ENCODE measurements at places on chromosomes 1 and 21.
A peak's percentile ranks its signal among the peaks of the same experiment; 100 is the strongest.

DNA sequence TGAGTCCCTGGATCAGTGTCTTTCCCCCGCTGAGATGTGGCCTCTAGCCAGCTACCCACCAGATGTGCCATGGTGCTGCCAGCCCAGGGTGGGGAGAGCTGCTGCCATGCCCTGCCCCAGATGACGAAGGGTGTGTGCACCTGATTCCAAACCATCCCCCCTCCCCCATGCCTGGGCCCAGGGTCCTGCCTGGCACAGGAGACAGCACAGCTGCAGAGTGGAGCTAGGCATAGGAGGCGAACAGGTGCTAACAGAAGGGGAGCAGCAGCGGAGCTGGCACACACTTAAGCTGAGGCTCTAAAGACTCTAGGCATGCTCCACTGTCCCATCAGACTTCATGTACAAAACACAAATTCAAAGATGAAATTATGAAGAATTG, 9.0 kb upstream of the LDLRAP1 start:
- no peak for DNase-seq

DNA sequence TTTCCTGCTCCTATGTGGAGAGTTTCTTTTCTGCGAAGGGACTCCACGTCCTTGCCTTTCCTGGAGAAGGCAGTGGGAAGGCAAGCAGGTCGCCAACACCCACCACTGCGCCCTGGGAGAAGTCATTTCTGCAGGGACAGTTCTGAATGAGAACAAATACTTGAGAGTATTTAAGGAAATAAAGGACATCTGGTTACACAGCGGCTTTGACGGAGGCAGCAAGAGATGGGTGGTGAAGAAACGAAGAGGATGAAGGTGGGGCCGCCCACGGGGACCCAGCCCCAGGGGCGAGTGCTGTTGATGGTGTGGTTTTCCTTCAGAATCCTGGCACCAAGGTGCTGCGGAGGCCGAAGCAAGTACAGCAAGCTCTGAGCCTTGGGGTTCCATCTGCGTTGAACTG, 75.5 kb downstream of the PSMG1 start:
- DNase-seq: no peak

- DNase-seq: peak; percentile 24
These were observed 21.9 kb downstream of the DIRAS3 start for GRCh38 chr1:68028566-68028965.

GRCh38 chr1:56142301-56142700, 437.1 kb downstream of the PLPP3 start:
- no peak for DNase-seq

DNA sequence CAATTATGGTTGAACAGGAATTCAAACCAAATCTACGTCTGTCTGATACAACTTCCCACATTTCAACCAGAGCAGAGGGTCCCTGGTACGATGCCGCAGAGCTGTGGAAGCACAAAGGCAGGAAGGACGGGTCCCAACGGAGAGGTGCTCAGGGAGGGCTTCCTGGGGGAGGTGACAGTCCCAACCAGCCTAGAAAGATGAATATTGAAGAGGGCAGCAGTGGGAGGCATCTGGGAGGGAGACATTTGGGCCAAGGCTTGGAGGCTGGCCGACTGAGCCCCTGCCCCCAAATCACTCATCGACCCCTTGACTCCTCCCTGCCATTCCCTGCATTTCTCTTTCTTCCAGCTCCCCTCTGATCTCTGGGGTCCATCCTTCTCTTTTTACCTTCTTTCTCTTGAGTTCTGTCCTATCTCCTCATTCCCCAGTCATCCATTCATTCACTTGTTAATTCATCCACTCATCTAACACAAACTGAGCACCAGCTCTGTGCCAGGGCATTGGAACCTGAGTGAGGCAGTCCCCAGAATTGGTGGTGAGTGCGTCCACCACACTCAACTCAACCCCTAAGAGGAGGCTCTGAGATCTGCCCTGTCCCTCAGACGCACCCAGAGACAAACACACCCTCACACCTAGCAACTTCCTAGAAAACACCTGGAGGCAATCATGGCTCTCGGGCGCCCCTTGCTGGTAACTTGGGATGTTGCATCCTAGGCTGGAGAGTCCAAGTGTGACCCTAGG, 13.2 kb upstream of the CELA3B start:
- peak; percentile 58 for DNase-seq

DNA sequence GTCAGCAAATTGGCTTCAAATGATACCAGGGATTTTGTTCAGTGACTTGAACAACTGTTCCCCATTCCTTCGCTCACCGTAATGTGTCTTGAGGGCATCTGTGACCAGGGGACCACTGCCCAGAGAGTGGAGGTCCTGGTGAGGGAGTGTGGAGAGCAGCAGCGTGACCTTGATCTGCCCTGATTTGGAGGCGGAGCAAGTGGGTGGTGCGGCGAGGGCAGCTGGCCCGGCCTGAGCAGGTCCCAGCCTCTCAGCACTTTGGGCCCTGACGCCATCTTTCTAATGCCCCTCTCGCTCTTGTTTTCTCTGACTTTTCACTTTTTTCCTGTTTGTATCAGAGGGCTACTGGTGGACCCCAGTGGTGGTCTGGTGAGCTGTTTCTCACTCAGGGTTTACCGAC, 31.1 kb downstream of the DIP2A start:
- no peak for DNase-seq

DNA sequence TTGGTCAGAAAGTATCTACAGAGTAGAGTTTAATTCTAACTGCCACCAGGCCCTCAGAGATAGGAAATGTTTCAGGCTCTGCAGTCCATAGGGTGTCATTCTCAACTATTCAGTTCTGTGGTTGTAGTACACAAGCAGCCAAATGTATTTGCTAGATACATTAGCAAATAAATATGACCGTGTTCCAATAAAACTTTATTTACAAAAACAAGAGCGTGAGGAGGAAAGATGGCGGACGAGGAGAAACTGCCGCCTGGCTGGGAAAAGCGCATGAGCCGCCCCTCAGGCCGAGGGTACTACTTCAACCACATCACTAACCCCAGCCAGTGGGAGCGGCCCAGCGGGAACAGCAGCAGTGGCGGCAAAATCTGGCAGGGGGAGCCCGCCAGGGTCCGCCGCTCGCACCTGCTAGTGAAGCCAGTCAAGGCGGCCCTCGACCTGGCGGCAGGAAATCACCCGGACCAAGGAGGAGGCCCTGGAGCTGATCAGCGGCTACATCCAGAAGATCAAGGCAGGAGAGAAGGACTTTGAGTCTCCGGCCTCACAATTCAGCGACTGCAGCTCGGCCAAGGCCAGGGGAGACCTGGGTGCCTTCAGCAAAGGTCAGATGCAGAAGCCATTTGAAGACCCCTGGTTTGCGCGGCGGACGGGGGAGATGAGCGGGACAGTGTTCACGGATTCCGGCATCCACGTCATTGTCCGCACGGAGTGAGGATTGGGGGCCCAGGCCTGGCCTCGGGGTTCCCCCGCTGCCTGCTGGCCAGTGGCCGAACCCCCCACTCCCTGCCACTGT, 286.1 kb downstream of the LRRC40 start:
- no peak for DNase-seq

- peak; percentile 95 for DNase-seq
These were observed 152.2 kb downstream of the CLEC20A start for GRCh38 chr1:178344513-178345091.

GRCh38 chr1:67804710-67805109, 28.6 kb downstream of the GNG12 start:
- DNase-seq: no peak

DNA sequence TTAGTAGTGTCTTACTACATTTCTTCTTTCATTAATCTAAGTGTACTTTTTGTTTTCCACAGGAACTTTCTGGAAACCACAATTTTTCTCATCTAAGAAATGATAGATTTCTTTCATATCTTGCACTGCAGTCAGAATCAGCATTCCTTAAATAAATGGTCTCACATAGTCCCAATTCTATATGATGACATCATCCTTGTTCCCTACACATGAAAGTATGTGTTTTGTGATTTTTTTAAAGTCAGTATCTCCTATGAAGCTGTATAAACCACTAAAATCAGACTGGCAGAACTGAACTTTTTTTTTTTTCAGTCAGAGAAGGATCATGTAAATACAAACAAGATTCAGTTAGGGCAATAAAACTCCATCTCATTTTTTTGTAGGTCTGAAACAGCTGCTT, 742.6 kb upstream of the CXADR start:
- DNase-seq: peak; percentile 20

GRCh38 chr1:193435781-193436180, 249.4 kb upstream of the B3GALT2 start:
- DNase-seq: peak; percentile 39

- DNase-seq: no peak
These were observed 263.8 kb downstream of the KAZN start for GRCh38 chr1:14862114-14862771.

GRCh38 chr1:92291372-92291999, 7.3 kb downstream of the GLMN start:
- DNase-seq: peak; percentile 61

DNA sequence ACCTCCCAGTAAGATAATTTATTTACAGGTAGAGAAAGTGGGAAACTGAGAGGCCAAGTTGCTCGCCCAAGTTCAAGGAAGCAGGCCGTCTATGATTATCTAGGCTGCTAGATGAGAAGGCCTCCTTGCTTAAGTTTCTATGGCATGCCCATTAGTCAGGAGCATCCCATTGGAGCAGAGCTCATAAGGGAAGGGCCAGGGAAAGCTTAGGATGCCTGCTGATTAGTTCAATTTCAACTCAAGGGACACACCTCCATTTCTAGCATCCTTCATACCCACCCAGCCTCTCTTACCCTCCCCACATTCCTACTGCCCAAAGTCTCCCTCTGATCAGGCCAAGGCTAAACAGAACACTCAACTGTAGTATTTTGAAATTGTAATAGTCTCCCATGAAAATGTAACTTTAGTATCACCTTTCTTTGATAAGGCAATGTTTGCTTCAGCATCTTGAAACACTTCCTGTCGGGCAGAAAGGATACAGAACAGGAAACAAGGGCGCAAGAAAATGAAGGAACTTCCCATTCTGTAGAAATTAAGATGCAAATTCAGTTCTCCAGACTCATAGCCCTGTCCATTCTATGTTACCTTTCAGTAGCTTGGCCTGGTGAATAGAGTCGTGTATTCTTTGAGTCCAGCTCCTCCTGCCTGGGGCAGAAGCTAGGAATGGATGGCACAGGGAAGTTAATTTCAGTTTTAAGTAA, 46.3 kb upstream of the TARBP1 start:
- DNase-seq: no peak

DNA sequence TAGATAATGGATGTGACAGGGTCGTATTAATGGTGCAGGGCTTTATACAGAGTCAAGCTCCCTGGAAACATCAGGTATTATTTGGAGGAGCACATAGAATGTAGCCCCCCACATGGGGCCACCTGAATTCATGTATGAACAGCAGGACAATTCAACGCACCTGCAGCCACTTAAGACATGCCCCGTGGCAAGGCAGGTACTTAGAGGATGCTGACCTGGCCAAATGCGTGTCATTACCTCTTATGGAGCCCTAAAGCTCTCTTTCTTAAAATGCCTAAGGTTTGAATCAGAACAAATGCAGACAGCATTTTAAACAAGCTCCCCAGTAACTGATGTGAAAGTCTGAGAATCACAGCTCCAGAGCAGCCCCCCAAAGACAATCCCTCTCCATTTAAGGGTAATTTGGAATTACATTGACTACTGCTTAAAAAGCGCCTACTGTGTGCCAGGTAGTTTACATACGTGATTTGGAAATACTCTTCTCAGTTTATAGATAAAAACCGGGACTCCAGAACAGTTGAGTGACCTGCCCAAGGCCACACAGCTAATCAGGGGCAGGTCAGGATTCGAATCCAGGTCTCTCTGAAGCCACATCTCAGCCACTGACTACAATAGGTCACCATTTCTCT, 71.0 kb upstream of the KLHDC7A start:
- no peak for DNase-seq

DNA sequence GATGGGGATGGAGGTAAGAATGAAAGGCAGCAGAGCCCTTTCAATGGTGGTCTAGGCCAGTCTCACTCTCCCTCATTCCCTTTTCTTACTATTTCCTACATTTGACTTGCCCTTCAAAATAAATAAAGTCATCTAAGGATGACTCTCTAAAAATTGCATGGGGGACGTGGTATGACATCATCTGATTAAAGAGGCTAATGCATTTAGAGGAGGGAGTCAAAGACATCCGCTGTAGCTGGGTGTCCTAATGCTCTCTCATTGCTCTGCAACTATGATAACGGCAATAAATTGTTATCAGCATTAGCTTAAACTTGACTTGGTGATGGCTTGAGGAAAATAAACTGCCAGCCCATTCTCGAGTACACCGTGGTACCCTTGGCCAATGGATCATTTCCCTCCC, 225.6 kb upstream of the PBX1 start:
- DNase-seq: no peak

- DNase-seq: peak; percentile 78
These were observed 3.3 kb upstream of the C2CD2 start for GRCh38 chr21:41956926-41957729.

DNA sequence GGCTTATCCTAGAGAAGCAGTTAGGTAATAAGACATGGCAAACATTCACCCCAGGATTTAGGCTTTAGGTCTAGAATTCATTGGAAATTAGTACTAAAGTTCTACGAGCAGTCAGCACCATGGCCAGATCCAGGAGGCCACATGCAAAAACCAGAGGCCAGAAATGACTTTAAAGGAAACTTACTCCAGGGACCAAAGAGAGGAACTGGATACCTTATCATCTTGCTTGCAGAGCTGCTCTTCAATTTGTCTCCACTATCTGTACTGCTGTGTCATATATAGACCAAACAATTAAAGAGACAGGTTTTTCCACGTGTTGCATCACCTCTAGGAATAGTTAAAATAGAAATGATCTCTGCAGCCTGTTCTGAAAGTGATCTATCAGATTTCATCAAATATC, 127.8 kb downstream of the LMX1A start:
- no peak for DNase-seq

DNA sequence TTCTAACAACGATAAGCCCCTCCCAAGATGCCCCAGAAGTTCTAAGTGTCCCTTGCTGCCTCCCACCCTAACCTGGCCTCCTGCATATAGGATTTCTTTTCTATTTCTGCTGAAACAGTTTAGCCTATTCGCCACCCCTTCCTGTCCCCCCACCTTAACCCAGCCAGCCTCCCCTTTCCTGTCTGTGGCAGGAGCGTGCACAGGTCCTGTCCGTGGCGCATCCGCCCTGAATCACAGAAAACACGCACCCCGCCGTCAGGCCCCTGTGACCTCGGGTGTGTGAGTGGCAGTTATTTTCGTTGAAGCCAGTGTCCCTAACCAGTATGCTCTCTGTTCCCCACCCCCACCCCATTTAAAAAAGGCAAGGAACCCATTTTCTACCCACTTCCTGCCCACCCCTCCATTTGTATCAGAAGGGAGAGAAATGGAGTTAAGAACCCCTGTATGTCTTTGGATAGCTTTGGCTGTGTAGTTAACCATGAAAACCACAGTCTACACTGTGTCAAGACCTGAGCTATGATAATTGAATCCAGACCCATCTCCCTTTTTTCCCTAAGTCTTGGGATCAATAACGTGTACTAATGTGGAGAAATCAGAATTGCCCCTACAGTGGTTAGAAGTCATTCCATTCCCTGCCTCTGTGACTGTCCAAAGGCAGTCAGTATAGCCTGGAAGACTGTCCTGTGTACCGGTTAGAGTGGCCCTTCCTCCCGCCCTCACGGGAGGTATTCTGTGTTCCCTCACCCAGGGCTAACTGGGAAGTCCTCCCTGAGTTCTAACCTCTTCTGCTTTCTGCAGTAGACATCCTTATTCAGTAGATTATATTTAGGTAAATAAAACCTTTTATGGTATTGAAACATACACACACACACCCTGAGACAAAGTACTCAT, 1.8 kb downstream of the PLEKHO1 start:
- DNase-seq: no peak

GRCh38 chr1:37605806-37606474, 10.2 kb upstream of the GNL2 start:
- no peak for DNase-seq

- no peak for DNase-seq
These were observed 24.6 kb upstream of the KIF1B start for GRCh38 chr1:10185759-10186158.

- DNase-seq: peak; percentile 52
These were observed 41.1 kb upstream of the RUNX3 start for GRCh38 chr1:24970926-24971875.

Data from fibroblast of skin of right quadriceps (primary cell).